ENCODE measurements at places on chromosomes 3 and 15.

GRCh38 chr3:13715167-13715954 is 164.5 kb downstream of the WNT7A start:
- no peak for DNase-seq

GRCh38 chr15:31148297-31149087 is 47.0 kb upstream of the TRPM1 start:
- DNase-seq, result no peak

GRCh38 chr15:64164436-64164835 is 1.6 kb upstream of the PPIB start:
- no peak for DNase-seq

GRCh38 chr3:162285259-162285658 is 788.7 kb downstream of the OTOL1 start:
- DNase-seq, result no peak

DNA sequence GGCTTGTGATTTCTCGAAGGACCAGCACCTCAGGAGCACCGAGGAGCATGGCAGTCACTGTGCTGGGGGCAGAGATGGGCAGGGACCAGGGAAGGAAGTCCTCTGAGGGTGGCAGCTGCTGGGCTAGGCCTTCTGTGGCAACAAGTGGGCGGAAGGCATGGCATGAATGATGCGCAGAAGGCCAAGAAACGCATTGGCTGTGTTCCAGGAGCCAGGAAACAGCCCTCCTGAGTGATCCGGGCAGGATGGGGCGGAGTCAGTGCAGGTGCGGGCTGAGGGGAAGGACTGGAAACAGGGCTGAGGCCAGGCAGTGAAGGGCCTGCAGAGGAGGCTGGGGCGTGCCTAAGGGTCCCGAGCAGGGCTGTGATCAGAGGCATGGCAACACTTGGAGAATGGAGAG is 23.6 kb downstream of the MRPS11 start:
- no peak for DNase-seq

DNA sequence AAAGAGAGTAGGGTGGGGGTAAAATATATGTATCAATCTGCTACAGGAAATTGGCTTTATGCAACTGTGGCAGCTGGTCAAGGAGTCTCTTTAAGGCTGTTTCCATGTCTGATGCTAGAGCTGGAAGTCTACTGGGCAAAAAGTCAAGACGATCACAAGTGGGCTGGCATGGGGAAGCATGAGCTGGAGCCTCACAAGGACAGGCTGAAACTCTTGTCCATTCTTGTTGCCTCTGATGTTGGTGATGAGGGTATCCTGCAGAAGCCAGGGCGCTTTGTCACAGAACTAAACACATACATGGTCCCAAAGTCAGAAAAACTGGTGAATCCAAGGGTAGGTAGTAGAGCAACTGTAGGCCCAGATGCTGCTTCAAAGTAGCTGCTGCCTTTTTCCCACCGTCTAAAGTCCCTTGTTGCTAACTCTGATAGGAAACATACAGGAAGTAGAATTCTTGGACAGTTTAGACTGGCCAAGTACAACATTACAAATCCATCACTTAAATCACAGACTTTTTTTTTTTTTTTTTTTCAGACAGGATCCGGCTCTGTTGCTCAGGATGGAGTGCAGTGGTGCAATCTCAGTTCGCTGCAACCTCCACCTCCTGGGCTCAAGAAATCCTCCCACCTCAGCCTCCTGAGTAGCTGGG is 54.2 kb downstream of the RPL39L start:
- DNase-seq, result no peak

- no peak for DNase-seq
Measured at GRCh38 chr3:186151077-186151971, 42.4 kb upstream of the ETV5 start.

DNA sequence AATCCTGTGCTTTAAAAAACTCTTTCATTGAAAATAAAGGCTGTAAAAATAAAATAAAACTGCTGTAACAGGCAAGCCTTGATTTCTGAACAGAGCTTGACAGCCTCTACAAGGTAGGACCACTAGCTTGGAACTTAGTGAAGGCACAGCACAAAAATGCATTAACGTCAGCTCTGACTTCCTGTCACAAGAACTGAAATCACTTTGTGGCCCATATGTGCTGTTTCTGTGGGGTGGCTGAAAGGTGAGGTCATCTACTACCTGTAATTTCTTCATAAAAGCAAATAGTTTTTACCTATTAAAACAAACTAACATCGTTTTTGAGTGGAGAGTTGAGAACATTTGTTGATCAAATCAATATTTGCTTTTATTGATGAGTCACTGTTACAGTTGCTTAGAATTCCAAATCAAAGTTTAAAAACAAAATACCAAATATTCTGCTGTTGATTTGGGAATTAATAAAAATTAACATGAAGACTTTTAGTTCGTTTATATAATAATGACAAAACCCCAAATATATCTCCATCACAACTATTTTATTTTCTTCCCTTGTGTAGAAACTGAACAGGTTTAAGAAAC is 1034.1 kb downstream of the MCTP2 start:
- no peak for DNase-seq
